ENCODE measurements at places on chromosomes 3 and 15.

DNA sequence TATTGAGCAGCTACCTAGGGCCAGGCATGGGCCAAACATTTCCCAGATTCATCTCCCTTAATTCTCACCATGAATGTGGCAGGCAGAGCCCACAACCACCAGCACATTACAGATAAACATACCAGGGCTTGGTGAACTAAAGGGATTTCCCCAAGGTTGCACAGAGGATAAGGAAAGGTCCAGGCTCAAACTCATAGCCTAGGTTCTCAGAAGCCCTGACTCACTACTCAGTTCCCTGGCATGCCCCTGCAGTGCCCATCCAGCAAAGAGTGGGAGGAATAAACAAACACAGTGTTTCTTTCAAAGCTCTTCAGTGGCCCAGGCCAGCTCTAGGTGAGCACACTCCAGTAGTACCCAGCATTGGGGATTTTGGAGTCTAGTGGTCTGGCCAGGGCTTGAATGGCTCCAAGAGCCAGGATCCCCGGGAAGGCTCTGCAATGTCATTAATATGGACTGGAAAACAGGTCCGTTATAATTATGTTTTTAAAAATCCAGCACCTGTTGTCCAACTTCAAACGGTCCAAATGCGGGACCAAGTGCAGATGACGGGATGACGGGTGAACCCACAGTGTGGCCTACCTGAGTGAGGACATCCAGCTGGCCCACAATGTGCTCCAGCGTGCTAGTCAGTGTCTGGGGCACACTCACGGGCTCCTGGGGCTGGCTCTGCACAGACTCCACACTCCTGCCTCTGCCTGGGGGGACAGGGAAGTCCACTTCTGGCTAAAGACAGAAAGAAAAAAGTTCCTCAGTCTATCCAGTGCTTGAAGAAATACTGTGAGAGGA is 39.8 kb upstream of the DUSP7 start:
- DNase-seq, result no peak

GRCh38 chr15:95988574-95988887 is 342.0 kb upstream of the NR2F2 start:
- no peak for DNase-seq

- no peak for DNase-seq
Measured at GRCh38 chr3:115975796-115976195, 352.5 kb downstream of the GAP43 start.

DNA sequence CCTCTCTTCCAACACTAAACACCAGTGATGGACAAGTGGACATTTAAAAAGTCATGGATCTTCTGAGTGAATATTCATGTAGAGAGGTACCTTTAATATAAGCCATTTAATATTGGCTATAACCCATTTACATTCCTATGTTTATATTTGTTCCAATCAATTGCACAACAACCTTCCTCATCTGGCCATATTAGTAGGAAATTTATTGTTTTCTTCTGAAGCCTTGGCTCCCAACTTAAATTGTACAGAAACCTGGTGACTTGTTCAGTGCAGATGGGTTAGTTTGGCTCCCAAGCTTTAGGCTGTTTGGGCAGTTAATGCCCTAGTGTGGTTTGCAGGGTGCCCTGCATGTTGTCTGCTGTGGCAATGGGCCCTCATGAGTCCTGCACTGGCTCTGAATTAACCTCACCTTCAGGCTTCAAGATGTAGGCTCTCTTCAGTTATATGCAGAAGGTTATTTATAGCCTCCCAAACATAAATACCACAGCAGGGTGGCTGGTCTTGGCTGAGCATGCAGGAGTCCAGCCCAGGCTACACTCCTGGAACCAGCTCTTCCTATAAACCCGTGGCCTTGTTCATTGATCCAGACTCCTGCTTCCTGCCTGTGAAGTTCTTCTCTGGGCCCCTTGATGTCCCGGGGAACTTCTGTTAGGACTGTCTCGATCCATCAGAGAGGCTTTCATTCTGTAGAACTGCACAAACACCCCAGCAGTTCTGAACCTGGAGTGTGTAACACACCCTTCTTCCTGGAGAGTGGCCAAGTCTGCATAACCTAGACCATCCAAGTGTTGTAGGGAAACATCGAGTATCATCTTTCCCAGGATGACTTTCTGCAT is 57.0 kb downstream of the DUT start:
- DNase-seq, result no peak

GRCh38 chr3:149321640-149322039 is 11.8 kb downstream of the TM4SF18 start:
- no peak for DNase-seq

DNA sequence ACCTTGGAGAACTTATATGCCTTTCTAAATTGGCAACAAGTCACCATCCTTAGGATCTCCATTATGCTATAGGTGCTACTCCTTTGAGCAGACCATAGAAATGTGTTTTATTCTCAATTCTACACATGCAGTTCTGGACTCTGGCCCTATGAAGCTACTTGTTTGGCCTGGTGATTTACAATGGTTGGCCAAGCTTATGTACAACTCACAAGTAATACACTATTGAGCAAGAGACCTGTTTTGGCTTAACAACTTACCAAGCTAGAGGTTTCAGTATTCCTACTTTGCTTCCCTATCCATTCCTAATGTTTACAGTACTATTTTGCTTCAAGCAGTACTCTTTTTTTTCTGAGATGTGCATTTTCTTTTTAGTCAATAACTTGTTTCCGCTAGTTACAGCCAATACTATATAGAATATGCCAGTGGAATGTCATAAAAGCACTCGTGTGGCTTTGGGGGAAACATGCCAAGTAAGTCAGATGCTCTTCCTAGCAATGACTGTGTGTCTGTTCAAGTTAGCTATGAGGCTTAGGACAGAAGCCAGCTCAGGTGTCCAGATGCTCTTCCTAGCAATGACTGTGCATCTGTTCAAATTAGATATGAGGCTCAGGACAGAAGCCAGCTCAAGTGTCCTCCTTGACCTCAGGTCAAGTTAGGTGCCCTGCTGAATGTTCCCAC is 174.9 kb upstream of the SEMA6D start:
- no peak for DNase-seq

DNA sequence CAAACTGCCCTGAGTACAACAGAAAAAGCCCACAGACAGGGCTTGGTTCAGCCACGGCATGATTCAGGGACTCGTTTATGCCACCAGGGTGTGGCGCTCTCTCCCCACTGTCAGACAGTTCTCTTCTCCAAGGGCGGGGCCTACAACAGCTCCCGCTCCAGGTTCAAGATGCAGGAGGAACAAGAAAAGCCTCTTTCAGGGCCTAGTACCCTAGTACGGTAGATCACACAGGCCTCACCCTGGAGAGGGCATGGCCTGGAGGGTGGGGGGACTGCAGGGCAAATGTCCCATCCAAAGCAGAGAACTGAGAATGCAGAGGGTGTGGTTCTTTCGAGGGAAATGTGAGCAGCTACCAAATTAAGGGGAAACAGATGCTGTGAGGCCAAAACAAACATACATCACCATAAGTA is 12.0 kb downstream of the MESD start:
- DNase-seq, result no peak

GRCh38 chr3:189781415-189781814 is 150.2 kb downstream of the TP63 start:
- no peak for DNase-seq

GRCh38 chr3:79902151-79902550 is 134.4 kb upstream of the ROBO1 start:
- DNase-seq, result no peak

- no peak for DNase-seq
Measured at GRCh38 chr15:57122080-57122840, 203.8 kb downstream of the TCF12 start.

DNA sequence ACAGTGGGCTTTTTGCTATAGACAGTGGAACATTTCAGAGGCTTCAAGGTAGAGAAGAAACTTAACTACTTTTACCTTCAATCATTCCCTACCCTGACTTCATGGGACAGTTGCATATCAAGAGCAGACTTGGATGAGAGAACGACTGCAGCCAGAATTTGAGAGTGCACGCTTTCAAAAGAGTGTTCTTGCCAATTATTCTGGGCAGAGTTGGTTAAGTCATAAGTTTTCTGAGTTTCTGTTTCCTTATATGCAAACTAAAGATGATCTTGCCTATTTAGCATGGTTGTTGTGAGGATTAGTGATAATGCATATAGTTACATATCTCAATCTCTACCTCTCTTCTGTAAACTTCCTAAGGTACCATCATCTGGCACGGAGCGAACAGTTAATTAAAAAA is 7.6 kb downstream of the SLC9A9 start:
- DNase-seq, result no peak

DNA sequence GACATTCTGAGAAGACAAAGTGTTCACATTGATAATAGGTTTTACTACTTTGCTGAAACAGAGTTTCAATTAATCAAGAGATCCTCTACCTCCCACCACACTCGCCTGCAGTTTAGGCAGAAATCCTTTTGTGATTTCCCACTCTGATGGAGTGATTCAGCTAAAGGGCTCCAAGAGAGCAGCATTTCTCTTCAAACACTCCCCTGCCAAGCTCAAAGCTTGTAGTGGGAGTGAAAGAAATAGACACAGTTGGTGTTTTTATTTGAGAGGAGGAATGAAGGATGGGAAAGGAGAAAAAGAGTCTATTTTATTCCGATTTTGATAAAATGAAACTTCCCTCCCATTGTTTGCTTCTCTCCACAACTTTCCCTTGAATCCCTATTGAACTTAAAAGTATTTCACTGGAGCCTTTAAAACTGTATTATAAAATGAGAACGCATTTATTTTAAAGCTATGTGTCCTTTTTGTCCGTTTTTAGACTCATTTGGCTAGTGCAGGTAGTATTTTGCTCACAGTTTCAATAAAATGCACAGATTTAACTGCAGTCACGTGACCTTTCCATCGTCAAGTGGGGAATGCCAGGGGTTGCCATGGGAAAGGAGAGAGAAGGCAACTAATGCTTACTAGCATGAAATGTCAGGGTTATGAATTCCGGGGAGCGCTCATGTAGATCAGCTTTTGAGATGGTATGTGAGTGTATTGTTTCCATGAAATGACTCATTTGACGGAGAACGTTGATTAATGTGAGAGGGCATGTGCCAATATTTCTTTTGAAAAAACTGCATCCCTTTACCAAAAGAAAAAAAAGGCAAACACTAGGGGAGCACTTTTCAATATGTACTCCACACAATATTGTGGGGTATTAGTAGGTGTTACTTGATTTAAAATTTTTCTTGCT is 7.7 kb upstream of the OSBPL11 start:
- DNase-seq, result no peak

DNA sequence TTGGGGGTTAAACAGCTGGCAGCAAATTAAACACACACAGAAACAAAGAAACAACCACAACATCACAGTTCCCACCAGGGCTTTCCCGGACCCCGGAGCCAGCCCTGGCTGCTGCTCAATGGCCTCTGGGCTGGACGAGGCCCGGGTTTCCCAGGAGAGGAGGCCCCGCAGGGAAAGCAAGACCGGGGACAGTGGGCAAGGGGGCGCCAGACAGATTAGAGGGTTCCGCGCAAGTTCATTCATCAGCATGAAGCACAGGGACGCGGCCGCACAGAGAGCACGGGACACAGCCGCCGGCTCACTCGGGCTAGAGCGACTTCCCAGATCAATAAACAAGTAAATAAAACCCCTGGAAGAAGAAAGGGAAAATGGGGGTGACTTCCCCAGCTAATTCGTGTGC is 66.4 kb upstream of the RPL32 start:
- DNase-seq, result no peak

DNA sequence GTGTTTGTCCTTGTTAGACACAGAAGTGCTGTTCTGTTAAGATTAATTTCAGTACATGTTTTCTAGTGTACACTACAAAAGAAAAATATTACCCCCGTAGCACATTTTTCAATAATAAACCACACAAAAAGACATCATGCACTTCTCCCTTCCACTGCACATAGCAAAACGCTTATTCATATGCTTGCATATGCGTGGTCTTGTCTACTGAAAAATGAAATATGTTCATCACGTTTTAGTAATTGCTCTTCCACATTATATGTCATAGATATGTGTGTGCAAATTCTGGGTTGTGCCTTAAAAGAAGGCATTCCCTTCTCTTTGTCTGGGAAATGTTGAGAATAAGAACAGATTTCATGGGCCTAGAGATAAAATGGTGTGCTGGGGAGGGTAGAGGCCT is 353.9 kb downstream of the NSUN3 start:
- no peak for DNase-seq

DNA sequence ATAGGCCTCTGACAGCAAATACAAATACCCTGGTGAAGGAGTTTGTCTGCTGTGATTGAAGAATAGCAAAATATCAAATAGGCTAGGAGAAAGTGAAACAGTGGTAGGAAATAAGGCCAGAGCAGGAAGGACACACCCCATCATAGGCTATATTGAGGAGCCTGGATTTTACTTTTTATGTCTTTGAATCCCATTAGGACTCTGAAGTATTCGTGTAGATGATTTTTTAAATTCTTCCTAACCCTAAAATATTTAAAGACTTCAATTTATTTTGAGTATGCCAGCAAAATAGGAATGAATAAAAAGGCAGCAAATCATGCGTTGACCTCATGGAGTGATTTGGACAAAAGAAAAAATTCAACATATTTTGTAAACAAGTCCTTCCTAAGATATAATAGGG is 562.8 kb downstream of the NAALADL2 start:
- no peak for DNase-seq

DNA sequence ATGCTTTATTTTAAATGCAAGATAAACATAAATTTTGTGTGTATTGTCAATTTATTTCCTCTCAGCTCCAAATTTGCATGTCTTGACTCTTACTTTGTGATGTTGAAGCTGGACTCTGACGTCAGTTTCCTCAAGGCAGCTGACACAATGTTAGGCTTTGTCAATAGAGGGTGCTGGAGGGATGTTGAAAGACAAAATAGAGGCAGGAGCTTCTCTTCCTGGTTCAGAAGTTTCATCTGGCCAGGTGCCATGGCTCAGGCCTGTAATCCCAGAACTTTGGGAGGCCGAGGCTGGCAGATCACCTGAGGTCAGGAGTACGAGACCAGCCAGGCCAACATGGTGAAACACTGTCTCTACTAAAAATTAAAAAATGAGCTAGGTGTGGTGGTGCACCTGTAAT is 408.6 kb downstream of the GBE1 start:
- no peak for DNase-seq

GRCh38 chr3:19065027-19065426 is 83.3 kb upstream of the KCNH8 start:
- no peak for DNase-seq

GRCh38 chr15:73899197-73900094 is 26.1 kb downstream of the TBC1D21 start:
- no peak for DNase-seq

DNA sequence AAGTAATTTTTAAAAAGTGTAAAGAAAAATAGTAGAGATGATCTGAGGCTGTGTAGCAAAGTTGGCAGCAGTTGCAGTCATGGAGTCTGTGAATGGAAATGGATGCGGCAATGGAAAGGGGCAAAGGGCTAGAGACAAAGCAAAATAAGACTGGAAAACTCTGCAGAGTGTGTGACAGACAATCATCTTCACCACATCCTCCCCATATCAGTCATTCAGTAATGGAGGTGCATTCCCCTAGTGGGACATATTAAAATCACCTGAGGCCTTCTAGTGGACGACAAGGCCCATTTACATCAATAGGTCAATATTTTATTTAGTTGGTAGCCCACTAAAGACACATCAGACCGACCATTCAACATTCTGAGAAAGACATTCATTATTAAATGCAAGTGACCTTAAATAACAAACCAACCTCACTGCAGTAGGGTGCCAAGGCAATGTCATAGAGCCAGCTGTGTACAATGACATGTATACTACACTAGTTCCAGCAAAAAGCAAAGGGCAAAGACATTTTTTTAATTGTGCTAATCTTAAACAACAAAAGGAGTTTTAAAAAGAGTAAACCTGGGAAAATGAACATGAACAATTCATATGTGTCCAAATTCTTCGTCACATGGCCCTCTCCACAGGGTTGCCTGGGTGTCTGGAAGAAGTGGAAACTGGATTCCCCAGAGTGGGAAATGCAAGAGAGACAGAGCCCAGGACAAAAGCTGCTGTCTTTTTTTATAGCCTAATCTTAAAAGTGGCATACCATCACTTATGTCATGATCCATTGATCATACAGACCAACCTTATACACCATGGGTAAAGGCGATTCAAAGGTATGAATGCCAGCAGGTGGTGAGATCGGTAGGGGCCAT is 15.6 kb upstream of the RAP2B start:
- DNase-seq, result no peak

Measured in stimulated activated CD4-positive, alpha-beta T cell treated with anti-CD3 and anti-CD28 coated beads, Interleukin-12 subunit alpha, Interleukin-12 subunit beta, amount 100 ng/mL, for 48 hours (primary cell).